ENCODE measurements at places on chromosomes 7 and 10.

DNA sequence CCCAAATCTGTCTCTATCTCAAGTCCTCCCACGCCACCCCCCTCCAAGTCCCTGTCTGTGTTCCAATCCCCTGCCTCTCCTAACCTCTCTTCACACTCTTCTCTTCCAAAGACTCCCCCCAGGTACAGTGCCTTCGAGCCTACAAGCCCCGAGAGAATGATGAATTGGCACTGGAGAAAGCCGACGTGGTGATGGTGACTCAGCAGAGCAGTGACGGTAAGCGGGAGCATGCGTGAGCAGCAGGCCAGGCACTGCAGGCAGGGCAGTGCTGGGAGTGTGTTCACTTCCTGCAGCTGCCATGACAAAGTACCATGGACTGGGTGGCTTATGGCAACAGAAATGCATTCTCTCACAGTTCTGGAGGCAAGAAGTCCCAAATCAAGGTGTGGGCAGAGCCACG lies 23.4 kb downstream of the ARHGEF5 start:
- DNase-seq = no peak

- DNase-seq = no peak
Observed at GRCh38 chr10:3693698-3694080, 91.3 kb downstream of the KLF6 start.

DNA sequence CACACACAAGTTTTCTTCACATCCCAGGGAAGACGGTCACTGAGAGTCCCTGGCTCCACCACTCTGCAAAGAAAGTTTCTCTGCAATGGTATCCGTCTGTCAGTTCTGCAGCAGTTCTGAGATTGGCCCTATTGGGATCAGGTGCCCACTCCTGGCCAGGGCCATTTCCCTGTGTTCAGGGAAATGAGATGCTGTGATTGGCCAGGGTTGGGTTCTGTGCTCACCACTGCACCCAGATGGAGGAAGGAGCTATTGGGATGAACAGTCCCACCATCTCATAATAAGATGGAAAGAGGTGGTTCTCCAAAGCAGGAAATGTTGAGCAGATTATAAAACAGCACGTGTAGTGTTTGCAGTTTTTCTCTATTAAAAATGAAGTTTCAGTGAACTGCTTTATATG lies 13.3 kb upstream of the PIP4K2A start:
- no peak for DNase-seq

DNA sequence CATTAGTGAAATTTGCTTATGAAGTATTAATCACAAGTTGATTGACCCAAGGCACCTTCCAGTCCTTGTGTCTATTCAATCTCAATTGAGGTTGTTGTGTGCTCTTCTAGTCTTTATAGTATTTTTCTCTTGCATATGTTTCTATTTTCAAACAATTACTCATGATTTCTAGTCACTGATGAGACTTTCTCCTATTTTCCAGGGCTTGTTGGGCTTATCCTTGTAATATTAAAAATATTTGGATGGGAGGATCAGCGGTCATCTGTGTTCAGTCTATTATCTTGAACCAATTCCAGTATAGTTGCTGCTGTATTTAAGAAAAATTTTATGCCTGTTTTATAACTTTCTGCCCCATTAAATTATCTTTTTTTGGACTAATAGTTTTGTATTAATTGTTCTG lies 154.4 kb downstream of the PTEN start:
- no peak for DNase-seq

GRCh38 chr7:4631380-4632179 lies 50.5 kb upstream of the FOXK1 start:
- DNase-seq = peak; percentile 82

- no peak for DNase-seq
Observed at GRCh38 chr10:125783957-125784356, 8.3 kb upstream of the MMP21 start.

GRCh38 chr10:89563861-89564478 lies 28.6 kb upstream of the SLC16A12 start:
- DNase-seq = no peak
